ENCODE measurements at places on chromosomes 3 and 15. TPM values are rescaled to one million over a fixed set of nuclear protein-coding genes. Genes with fewer than 3 reads are reported as not detected.

DNA sequence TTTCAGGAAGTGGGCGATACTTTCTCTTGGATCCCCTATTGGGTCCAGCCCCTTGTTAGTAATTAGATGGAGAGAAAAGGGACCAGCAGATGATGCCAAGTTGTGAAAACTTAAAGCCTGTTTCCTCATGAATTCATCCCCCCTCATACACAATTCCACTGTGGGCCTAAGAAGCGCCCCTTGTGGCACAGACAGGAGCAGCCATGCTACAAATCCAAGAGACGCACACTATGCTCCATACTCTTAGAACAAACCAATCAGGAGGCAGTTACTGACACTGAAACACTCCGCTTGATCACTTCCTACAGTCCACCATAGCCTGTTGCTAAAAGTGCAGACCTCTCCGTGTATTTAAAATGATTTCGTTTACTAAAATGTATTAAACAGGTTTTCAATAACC is 111.3 kb upstream of the ARRDC4 start:
- no peak overlapping the region for H3K27ac ChIP-seq
- no peak for DNase-seq
- H3K27me3 ChIP-seq, result no peaks in the 10 kb centered on the region
- H3K4me1 ChIP-seq, result no peaks in the 10 kb centered on the region
- no peaks in the 10 kb centered on the region for H3K36me3 ChIP-seq

GRCh38 chr3:157160658-157161424 is 894 bp upstream of the CCNL1 start:
- DNase-seq, result peak; percentile 90
- H3K27me3 ChIP-seq, result no peaks in the 10 kb centered on the region
- H3K27ac ChIP-seq, result peak overlapping the region; percentile 99
- H3K36me3 ChIP-seq, result peaks cover 43% of the 10 kb centered on the region
- H3K4me3 ChIP-seq, result peak overlapping the region; percentile 94

- H3K4me1 ChIP-seq, result peaks cover 3% of the 10 kb centered on the region
- H3K27me3 ChIP-seq, result no peaks in the 10 kb centered on the region
- no peak overlapping the region for H3K27ac ChIP-seq
- no peak for DNase-seq
- no peak overlapping the region for H3K4me3 ChIP-seq
- H3K36me3 ChIP-seq, result no peaks in the 10 kb centered on the region
Observed at GRCh38 chr15:99131441-99132023, 26.7 kb downstream of the SYNM start.

- no peaks in the 10 kb centered on the region for H3K27me3 ChIP-seq
- H3K4me3 ChIP-seq, result no peak overlapping the region
- DNase-seq, result no peak
- H3K4me1 ChIP-seq, result no peaks in the 10 kb centered on the region
- no peak overlapping the region for H3K27ac ChIP-seq
- H3K36me3 ChIP-seq, result no peaks in the 10 kb centered on the region
Observed at GRCh38 chr3:81500039-81500438, 261.4 kb downstream of the GBE1 start.

- no peak overlapping the region for H3K4me3 ChIP-seq
- DNase-seq, result no peak
- no peaks in the 10 kb centered on the region for H3K36me3 ChIP-seq
- peak overlapping the region; percentile 71 for H3K27ac ChIP-seq
Observed at GRCh38 chr15:62124973-62125303, 40.1 kb downstream of the C2CD4B start.

DNA sequence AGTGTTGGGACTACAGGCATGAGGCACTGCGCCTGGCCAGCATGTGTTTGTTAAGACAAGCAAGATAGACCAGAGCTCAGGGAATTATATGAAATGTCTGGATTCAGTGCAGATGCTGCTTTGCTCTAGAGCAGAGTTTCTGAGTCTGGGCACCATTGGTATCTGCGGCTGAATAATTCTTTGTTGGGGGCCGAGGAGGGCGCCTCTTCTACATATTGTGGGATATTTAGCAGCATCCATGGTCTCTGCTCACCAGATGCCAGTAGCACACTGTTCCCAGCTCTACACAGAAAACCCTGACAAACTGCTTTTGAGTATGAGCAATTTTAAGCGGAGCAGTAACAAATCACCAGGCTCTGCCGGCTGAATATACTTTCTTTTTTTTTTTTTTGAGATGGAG is 3.6 kb upstream of the LDHAL6B start:
- DNase-seq, result no peak
- H3K4me1 ChIP-seq, result peaks cover 4% of the 10 kb centered on the region
- no peak overlapping the region for H3K4me3 ChIP-seq
- H3K27me3 ChIP-seq, result no peaks in the 10 kb centered on the region

- DNase-seq, result no peak
- H3K4me1 ChIP-seq, result no peaks in the 10 kb centered on the region
- no peak overlapping the region for H3K27ac ChIP-seq
- H3K36me3 ChIP-seq, result no peaks in the 10 kb centered on the region
Observed at GRCh38 chr3:24387493-24387892, 107.2 kb downstream of the THRB start.

- H3K27ac ChIP-seq, result peak overlapping the region; percentile 99
- peak overlapping the region; percentile 95 for H3K4me3 ChIP-seq
- H3K4me1 ChIP-seq, result peaks cover 15% of the 10 kb centered on the region
- H3K27me3 ChIP-seq, result no peaks in the 10 kb centered on the region
- DNase-seq, result no peak
Observed at GRCh38 chr3:31531452-31531991, 1.2 kb upstream of the STT3B start.

DNA sequence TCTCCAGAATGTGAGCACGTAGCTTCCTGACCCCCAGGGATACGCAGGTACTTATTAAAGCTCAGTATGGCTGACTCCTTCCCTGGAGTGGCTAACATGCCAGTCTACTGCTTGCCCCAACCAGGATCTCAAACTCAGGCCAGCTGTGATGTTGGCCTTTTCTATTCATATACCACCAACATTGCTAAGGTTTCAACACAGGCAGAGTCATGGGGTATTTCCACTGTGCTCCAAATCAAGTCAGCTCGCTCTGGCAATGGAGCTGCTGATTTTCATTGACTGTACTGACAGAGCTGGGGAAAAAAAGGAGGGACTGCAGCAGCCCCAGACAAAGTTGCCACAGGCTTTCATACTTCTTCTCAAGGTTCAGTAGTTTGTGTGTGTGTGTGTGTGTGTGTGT is 87.0 kb downstream of the CFAP20DC start:
- H3K4me3 ChIP-seq, result no peak overlapping the region
- no peak overlapping the region for H3K27ac ChIP-seq
- no peaks in the 10 kb centered on the region for H3K4me1 ChIP-seq
- H3K36me3 ChIP-seq, result no peaks in the 10 kb centered on the region
- H3K27me3 ChIP-seq, result no peaks in the 10 kb centered on the region

GRCh38 chr15:75641603-75642002 is 1.6 kb upstream of the IMP3 start:
- peaks cover 35% of the 10 kb centered on the region for H3K4me1 ChIP-seq
- H3K4me3 ChIP-seq, result no peak overlapping the region
- H3K27me3 ChIP-seq, result peaks cover 4% of the 10 kb centered on the region
- H3K36me3 ChIP-seq, result peaks cover 23% of the 10 kb centered on the region

DNA sequence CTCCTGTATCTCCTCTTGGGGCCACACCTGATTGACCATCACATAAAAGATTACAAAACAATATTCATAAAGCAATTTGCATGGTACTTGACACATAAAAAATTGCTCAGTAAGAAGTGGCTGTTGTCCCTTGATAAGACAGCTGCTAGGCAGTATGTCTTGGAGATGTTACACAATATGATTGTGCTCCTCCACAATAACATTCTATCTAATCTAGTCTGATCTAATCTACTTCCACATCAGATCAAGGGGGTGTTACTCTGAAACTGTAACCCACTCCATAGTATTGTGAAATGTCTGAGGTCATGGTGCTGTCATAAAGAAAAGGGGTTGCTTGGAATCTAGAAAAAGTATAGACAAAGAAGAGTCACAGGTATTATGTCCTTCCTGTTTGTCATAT is 23.4 kb upstream of the AQP9 start:
- H3K36me3 ChIP-seq, result no peaks in the 10 kb centered on the region
- peaks cover 25% of the 10 kb centered on the region for H3K27me3 ChIP-seq
- H3K4me1 ChIP-seq, result no peaks in the 10 kb centered on the region
- no peak overlapping the region for H3K4me3 ChIP-seq

DNA sequence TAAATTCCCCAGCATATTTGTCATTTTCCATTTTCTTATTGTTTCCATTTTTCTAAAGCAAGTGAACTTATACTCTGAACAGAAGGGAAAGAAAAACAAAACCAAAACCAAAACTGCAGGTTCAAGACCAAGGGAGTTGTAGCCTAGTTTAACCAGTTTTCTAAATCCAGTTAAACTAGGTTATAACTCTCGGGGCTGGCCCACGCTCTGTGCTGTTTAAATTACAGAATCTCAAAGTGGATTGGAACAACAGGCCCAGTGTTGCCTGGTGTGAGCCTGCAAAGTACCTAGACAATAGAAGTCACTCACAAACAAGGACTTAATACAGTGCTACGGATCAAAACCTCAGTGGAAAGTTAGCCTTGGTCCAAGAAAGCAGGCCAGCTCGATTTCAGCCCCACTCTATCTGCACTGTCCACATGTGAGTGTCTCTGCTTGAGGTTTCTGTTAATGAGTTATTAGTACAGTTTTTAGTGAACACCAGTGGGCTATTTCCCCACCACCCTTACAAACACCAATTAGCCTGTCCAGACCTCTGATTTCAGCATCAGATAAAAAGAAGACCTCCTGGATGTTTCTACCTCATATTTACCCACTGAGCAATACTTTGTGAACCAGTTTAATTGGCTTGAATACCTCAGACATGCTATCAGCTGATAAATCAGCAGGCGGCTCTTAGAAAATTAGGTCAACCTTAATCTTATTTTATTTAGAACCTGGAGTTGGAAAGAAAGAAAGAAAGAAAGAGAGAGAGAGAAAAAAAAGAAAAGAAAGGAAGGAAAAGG is 93.8 kb upstream of the PDZRN3 start:
- no peak overlapping the region for H3K27ac ChIP-seq
- no peaks in the 10 kb centered on the region for H3K36me3 ChIP-seq
- no peaks in the 10 kb centered on the region for H3K4me1 ChIP-seq

GRCh38 chr3:20811631-20812030 is 625.6 kb upstream of the SGO1 start:
- H3K4me1 ChIP-seq, result no peaks in the 10 kb centered on the region
- H3K27me3 ChIP-seq, result no peaks in the 10 kb centered on the region
- no peak for DNase-seq
- H3K4me3 ChIP-seq, result no peak overlapping the region
- no peak overlapping the region for H3K27ac ChIP-seq

DNA sequence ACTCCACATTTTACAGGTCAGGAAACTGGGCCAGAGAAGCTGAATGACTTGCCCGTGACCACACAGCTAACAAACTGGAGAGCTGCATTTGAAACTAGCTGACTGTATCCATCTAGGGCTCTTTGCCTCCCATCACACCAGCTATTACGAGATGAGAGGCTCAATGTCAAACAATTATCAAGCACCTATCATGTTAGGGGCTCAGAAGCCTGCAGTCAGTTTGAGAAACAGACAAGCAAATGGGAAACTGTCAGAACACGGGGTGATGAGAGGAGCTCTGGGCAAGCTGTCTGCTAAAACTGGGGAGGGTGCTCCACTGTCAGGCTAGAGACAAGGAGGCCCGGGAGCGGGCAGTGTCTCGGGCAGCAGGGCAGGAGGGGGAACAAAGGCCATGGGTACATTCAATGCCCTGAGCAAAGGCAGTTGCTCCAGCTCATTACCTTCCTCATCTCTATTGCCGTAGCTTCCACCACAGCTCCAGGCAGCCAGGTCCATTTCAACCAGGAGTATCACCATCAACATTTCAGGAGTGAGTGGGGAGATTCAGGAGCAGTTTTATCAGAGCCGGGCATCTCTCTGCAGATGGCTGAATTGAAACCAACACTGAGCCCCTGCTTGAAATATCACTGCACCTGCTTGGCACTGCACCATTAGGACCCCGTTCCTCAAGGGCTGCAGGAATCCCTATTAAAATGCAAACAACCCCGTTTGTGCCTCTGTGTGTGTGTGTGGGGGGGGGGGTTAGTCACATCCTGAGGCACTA is 122.6 kb downstream of the RAB11A start:
- H3K27ac ChIP-seq, result no peak overlapping the region
- H3K36me3 ChIP-seq, result no peaks in the 10 kb centered on the region
- no peaks in the 10 kb centered on the region for H3K4me1 ChIP-seq
- H3K27me3 ChIP-seq, result peaks cover 36% of the 10 kb centered on the region
- DNase-seq, result no peak

- no peak overlapping the region for H3K27ac ChIP-seq
- H3K27me3 ChIP-seq, result no peaks in the 10 kb centered on the region
- H3K4me3 ChIP-seq, result no peak overlapping the region
- no peak for DNase-seq
- no peaks in the 10 kb centered on the region for H3K36me3 ChIP-seq
Observed at GRCh38 chr3:2771193-2771592, 339.0 kb downstream of the IL5RA start.

GRCh38 chr3:17639765-17640164 is 102.7 kb downstream of the TBC1D5 start:
- no peak for DNase-seq
- no peak overlapping the region for H3K27ac ChIP-seq
- H3K36me3 ChIP-seq, result no peaks in the 10 kb centered on the region
- no peak overlapping the region for H3K4me3 ChIP-seq

DNA sequence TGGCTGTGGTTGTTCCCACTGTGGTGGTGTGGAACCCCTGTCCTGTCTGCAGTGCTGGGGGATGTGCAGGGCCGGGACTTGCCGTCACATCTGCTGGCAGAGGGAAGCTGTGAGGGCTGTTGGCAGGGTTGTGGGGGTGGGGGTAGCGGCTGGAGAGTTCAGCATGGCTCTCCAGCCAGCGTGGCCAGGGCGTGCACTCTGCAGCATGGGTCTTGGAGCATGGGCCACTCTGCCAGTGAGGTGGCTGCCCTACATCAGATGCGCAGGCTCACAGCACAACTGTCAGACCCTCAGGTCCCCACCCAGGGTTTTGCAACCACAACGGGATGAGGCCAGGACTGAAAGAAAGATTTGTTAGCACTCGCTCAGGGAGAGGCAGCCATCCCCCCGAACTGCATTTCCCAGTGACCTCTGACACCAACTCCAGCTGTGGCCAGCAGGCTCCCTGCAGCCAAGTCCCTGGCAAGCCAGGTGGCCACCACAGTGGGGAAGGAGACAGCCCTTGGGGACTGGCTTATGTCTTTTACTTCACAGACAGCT is 237.7 kb upstream of the LYSMD4 start:
- H3K27me3 ChIP-seq, result no peaks in the 10 kb centered on the region
- DNase-seq, result no peak
- no peak overlapping the region for H3K4me3 ChIP-seq
- no peak overlapping the region for H3K27ac ChIP-seq

The GHRL gene
- total RNA-seq, result 0.43 TPM

The APEH gene
- total RNA-seq, result 117 TPM

The CPN2 gene
- not detected for total RNA-seq

The CMTM7 gene
- 46.3 TPM for total RNA-seq

The PLSCR5 gene
- total RNA-seq, result not detected

The FOXP1 gene
- 102 TPM for total RNA-seq
